Aorta (tissue), 5 donors: ENCODE measurements at places on chromosomes 2 and 18.

GRCh38 chr18:36017232-36017631 is 44.8 kb downstream of the RMP24 start:
- DNase-seq, result no peak

- peak; percentile 54 for DNase-seq
These were observed 70.9 kb upstream of the RNF152 start for GRCh38 chr18:61963705-61964104.

- DNase-seq, result no peak
These were observed 11.5 kb downstream of the LRRTM1 start for GRCh38 chr2:80293039-80293438.

GRCh38 chr2:189155795-189156194 is 23.8 kb downstream of the COL5A2 start:
- DNase-seq, result no peak

DNA sequence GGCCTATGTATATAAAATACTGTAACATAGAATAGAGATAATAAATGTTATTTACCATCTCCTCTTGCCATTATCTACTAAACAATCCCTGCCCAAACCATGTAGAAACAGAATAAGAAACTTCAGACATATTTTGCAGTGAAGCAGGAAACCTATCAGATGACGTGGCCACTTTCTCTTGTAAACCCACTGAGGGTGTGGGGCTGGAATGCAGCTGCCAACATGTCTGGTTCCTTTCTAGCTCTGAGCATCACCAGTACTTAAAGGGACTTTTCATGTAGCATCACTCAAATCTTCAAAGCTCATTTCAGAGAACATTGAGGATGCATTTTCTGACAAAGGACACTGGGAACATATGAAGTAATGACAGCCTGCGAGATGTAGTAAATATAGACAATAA is 251.8 kb downstream of the LPIN1 start:
- no peak for DNase-seq

DNA sequence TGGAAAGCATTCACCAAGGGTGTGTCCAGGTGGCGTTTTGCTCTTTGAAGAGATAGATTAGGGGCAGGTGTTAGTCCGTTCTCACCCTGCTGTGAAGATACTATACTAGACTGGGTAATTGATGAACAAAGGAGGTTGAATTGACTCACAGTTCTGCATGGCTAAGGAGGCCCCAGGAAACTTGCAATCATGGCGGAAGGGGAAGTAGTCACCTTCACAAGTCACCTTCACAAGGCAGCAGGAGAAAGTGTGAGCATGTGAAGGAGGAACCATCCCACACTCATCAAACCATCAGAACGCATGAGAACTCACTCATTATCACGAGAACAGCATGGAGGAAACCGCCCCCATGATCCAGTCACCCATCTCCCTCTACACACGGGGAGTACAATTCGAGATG is 135.7 kb upstream of the NFATC1 start:
- DNase-seq, result no peak

GRCh38 chr2:148813603-148814065 is 61.4 kb upstream of the KIF5C start:
- no peak for DNase-seq

GRCh38 chr18:75269696-75270095 is 59.1 kb downstream of the TSHZ1 start:
- no peak for DNase-seq

DNA sequence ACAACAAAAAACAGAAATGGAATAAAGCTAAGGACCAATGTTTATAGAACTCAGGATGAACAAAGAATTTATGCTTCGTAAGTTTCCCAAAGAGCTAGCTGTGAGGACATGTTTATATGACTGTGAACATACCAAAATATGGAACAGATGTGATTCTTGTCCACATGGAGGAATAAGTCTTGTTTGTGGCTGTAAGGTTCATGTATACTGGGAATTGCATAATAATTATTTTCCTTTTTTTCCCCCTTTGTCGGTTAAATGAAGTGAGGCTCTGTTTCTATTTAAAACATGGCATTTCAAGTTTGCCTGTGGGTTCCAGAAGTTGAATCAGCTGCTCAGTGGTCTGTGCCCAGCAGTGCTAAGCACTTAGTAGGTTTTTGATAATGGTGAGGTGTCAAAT is 108.1 kb downstream of the FHOD3 start:
- DNase-seq, result no peak

DNA sequence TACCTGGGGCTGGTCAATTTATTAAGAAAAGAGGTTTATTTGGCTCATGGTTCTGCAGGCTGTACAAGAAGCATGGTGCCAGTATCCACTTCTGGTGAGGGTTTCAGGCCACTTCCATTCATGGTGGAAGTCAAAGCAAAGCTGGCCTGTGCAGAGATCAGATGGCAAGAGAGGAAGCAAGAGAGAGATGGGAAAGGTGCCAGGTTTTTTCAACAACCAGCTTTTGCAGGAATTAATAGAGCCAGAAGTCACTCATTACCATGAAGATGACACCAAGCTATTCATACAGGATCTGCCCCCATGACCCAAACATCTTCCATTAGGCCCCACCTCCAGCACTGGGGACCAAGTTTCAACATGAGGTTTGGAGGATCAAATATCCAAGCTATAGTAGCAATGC is 56.8 kb upstream of the ST3GAL5 start:
- no peak for DNase-seq
